ENCODE measurements at places on chromosomes 7 and 10. TPM values are rescaled to one million over a fixed set of nuclear protein-coding genes. Genes with fewer than 3 reads are reported as not detected.

DNA sequence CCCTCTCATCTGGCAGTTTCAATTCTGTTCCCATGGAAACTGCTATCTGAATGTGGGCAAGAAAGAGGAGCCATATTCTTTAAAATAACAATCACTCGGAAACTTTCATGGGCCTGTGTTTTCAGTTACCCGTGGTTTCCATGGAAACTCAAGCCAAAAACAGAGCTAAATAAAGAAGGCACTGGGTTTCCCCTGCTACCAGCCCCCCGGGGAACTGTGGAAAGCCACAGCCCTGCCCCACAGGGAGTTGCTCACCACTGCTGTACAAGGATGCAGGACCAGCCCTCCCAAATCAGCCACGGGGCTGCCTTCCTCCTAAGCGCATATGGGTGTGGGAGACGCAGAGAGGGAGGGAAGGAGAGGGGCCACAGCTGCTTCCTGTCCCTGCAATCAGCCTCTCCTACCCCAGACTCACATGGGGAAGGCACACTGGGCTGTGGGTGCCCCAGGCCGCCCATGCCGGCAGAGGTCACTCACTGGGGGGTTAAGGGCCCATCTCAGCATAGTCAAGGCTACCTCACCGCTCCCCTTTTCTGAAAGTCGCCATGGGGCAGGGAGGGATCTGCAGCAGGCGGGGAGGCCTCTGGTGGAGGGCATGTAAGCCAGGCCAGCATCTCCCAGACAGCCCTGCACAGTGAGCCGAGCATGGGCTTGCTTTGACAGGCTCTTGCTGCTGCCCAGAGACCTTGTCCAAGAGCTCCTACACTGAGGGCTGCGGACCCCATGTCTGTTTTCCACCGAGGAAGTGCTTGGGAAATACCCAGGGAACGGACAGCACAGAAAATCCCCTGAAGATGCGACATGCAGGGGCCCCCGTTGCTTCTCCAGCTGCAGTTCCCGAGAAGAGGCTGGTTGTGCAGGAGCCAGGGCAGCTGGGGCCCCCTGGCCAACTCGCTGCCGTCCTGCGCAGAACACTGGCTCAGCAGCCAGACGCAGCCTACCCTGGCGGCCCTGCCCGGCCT is 157.3 kb upstream of the PPP2R2D start:
- no peak for DNase-seq

DNA sequence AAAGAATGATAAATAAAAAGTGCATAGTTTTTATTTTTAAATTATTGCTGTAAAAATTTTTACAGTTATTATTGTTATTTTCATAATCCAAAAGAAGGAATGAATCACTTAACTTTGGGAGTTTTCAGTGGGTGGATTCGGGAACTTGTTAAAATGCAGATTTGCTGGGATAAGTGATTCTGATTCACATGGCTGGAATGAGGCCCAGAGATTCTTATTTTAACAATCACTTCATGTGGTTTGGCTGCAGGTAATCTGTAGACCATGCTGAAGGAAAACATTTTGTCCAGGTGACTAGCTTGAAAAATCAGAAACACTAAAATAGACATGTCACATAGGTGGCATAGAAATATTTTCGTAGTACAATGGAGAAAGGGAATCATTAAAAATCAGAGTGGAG is 13.9 kb downstream of the CROT start:
- no peak for DNase-seq

- DNase-seq: no peak
These were observed 10.0 kb upstream of the TMEM229A start for GRCh38 chr7:124042826-124043225.

GRCh38 chr10:74589226-74589673 is 237.2 kb upstream of the KAT6B start:
- peak; percentile 51 for DNase-seq

DNA sequence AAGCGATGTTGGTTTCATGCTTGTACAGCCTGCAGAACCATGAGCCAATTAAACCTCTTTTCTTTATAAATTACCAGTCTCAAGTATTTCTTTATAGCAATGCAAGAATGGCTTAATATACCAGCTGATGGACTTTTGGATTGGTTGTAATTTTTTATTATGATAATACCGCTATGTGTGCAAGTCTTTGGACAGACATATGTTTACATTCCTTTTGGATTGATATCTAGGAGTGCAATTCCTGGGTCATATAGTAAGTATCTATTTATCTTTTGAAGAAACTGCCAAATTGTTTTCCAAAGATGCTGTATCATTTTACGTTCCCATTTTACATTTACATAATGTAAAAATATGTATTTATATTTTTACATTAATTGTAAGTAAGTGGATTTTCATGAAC is 81.2 kb upstream of the PIP4K2A start:
- DNase-seq: no peak

The CALHM3 gene
- not detected for total RNA-seq

The NSUN5 gene
- 9.0 TPM for total RNA-seq

- DNase-seq: no peak
These were observed 298.1 kb upstream of the NEBL start for GRCh38 chr10:21195252-21195651.

The MBL2 gene
- total RNA-seq: 222 TPM

The C10orf62 gene
- 3.0 TPM for total RNA-seq

GRCh38 chr7:98651760-98652159 is 34.7 kb downstream of the NPTX2 start:
- no peak for DNase-seq

GRCh38 chr7:150368096-150368883 is at the start of gene REPIN1:
Gene REPIN1 (plus strand): TSS chr7:150368822. CDS start chr7:150369712, 890 bp downstream.
- DNase-seq: peak; percentile 89

The CDC123 gene
- 58.5 TPM for total RNA-seq

The GIMAP1 gene
- 2.3 TPM for total RNA-seq

DNA sequence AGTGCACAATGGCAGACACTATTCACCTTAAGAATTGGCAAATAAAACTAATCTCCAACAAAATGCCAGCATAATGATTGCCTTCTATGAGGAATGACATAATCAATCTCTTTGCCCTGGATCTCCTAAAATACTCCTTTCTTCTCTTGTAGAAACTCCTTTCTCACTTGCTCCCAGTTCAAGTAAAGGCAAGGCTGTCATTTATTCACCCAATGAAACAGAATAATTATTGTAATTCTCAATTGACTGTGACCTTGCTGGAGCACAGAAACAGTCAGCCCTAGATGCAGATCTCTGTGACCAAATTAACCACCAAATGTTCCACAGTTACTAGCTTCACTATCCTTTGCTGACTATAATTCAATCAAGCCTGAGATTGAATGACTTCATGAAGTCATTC is 99.3 kb downstream of the SEMA3C start:
- no peak for DNase-seq

- no peak for DNase-seq
These were observed 34.0 kb downstream of the GATA3 start for GRCh38 chr10:8088504-8088903.

DNA sequence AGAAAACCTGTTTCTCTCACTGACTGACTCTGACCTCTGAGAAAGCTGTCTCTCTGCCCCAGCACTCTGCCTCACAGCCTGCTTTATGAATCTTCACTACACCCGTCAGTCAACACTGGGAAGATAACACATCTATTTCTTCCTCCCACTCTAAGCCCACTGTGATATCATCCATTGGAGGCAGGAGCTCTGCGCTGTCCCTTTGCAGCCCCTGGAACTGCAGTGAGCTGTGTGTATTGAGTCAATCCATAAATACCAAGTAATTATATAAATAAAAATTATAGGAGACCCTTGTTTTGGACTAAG is 17.2 kb upstream of the FXYD4 start:
- DNase-seq: no peak

The RBP3 gene
- total RNA-seq: not detected
